Urothelium cell line (cell line): ENCODE measurements at places on chromosomes 6 and 20.

DNA sequence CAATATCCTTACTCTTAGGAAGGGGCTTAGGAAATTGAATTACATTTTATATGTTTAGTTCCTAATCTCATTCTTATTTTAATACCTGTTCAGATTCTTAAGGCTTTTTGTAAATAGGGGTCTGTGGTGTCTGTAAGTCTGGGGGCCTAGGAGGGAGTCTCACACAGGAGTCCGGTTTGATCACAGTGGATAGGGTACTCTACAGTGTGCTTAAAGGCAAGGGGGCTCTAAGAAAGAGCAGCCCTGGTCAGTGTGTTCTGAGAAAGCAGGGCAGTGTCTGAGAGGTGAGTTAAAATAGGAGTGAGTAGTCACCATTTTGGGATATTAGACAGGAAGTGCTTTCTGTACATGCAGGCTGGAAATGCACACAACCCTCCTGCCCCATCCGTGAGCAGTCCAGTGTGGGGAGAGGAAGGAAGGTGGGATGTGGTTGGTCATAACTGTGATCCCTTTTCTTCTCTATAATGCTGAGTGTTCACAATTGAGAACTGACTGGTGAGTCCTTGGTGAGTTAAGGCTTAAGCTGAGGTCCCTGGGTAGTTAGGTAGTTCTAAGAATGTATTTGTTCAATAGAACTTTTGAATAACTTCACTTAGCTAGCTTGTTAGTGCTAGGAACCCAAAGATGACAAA is 50.0 kb downstream of the CDKAL1 start:
- DNase-seq: no peak

DNA sequence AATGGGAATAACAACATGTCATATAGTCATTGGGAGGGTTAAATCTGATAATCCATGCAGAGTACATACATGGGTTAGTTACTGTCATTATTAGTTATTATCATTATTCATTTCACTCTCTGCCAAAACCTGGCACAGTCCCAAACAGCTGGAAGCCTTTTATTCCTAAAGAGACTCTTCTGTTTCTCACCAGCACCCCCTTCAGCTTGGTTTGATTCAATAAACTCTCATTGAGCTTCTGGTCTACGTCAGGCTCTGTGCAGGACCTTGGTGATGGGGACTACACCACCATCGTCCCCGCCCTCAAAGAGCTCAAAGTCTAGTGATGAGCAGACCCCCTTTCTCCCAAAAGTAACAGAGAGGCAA is 2.3 kb downstream of the KCNK15 start:
- no peak for DNase-seq

DNA sequence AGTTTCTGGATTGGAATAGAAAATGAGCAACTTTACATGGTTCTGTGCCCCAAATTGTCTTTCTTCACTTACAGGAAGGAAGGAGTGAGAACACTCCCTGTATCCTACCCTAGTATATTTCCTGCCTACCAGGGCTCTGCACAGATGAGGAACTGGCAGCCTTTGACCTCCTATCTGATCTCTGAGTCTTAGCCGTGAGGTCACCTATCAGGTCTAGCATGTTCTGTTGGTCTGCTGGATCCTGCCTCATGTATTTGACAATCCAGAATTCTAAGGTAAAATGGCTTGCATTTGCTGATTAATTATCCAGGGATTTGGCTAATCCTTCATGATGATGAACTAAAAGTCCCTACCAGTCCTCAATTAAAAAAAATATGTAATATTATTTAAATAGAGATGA is 35.0 kb upstream of the TRAM2 start:
- no peak for DNase-seq

DNA sequence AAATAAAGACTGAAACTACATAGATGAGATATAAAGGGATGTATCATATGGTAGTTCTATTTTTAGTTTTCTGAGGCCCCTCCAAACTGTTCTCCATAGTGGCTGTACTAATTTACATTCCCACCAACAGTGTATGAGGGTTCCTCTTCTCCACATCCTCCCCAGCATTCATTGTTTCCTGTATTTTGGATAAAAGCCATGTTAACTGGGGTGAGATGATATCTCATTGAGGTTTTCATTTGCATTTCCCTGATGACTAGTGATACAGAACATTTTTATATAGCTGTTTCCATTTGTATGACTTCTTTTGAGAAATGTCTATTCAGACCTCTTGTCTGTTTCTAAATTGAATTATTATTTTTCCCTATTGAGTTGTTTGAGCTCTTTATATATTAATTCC is 229.3 kb downstream of the RFPL4B start:
- no peak for DNase-seq

DNA sequence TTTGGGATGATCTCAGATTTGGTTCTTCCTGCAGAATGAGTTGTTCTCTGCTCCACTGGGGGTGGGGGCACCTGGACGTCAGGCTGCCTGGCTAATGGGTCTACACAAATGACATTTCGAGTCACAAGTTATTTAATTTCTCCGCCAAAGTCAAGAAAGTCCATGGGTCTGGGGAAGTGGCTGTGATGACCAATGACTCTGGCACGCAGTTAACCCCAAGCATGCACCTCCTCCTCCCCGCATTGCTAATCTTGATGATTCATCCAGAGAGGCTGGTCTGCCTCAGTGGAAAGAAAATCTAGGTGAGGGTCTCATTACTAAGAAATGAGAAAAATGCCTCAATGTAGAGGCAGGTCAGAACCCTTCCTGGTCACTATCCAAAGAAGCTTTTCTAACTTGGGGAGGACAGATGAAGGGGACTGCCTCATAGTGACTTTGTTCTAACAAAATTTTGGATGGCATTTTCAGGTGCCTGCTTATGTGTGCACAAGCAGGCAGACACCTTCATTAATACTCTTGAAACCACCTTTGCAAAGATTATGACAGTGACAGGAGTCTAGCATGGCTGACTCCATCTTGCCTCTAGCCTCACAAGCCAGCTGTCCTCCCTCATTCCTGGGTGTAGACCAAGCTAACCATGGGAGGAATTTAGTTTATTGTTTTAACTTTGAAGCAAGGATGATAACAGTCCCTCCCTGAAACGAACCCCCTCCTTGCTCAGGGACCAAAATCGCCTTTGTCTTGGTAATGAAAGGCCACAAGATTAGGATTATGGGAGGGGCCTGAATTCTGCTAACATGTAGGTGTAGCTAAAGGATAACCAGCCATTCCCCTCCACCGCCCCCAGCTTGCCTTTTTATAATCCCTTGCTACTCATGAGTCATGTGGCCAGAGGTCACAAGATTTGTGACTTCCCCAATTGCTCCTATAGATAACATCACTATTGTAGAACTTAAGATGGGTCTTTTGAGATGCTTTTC is 98.6 kb upstream of the MRPS10 start:
- DNase-seq: peak; percentile 91

- DNase-seq: no peak
Observed at GRCh38 chr6:154164397-154164796, 125.4 kb downstream of the OPRM1 start.

GRCh38 chr20:1204113-1204512 is 859 bp downstream of the C20orf202 start:
- DNase-seq: no peak

- no peak for DNase-seq
Observed at GRCh38 chr6:154526996-154527395, 16.5 kb upstream of the CNKSR3 start.

GRCh38 chr20:46951840-46952497 is 57.3 kb downstream of the EYA2 start:
- no peak for DNase-seq
